Astrocyte (in vitro differentiated cells and primary cell): ENCODE measurements at places on chromosomes 5 and 9. TPM values are rescaled to one million over a fixed set of nuclear protein-coding genes. Genes with fewer than 3 reads are reported as not detected.

DNA sequence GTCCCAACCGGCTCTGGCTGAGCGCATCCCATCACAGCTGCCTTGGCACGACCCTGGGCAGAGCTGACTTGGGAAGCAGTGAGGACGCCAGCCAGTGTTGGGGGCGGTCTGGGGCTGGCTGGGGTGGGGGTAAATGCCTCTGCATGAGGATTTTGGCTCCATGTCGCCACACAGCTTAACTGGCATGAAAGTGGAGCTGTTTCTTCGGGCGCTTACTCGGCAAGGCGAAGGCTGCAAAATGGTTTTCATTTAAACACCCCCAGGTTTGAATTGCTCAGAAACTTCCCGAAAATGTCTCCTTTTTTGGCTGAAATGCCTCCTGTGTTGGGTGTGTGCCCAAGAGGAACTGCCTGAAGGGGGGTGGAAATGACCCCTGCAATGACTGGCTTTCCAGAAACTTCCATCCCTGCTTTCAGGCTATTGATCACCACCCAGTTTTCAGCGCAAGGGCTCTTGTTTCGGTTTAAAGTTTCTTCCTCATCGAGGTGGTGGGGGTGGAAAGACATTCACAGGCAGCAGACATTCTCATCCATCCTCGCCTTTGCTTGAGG is 38.3 kb downstream of the PTGES start:
- peak; percentile 14 for DNase-seq

DNA sequence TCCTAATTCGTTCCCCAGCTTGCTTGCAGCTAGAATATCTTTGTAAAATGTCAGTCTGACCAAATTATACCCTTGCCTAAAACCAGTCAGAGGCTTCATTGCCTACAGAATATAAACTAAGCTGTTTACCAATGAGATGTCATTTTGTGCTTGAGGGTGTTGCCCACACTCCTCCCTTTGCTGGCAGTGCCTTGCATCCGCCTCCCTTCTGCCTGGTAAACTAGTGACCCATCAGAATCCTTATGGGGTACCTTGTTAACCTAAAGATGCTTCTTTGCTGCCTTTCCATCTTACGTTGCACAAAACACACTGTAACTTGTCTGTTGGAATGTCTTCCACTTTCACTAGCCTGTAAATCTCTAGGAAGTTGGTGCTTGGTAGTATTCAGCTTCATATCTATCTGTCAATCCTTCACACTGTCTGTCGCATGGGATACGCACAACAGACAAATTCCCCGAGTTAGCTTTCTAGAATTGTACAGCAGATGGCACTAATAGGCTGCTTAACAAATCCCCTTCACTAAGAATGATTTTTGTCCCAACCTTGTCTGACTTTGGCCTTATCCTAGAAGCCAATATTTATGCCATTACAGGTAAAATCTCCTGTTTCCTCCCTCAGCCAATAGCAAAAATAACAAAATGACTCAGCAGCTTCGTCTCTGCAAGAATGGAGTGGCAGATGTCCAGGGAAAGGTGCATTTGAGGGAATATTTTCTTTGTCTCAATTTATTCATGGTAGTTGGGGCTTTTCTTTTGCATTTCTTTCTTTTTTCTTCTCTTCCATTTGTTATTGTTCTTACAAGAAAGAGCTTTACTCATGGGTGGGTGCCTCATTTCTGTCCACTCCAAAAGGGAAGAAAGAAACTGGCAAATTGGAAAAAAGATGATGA is 3.0 kb downstream of the NUDT2 start:
- peak; percentile 24 for DNase-seq

GRCh38 chr9:34690983-34691935 is at the start of gene CCL19:
TSS of gene CCL19 (minus strand) at chr9:34691276. CDS start at chr9:34691139, 137 bp downstream.
- no peak for DNase-seq

SV2C gene
- 0.05 TPM in 2 replicates for total RNA-seq

PRUNE2 gene
- 7.7 and 8.7 TPM in 2 replicates for total RNA-seq
